Muscle of arm (tissue), 14 donors: ENCODE measurements at places on chromosomes 2 and 18. TPM values are rescaled to one million over a fixed set of nuclear protein-coding genes. Genes with fewer than 3 reads are reported as not detected.

DNA sequence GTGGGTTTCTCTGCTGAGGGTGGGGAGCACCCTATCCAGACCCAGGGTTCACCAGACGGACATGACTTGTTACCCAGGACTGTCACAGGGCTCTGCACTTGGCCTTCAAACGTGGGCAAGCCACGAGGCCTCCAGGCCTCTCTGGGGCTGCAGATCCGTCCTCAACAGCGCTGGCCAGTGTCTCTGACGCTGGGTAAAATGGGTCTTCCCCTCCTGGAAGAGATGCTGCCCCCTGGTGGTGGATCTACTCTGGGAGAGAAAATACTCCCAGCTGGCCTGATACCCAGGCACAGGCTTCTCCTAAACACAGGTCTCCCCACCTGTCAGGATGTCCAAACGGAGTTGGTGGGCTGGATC, 3.7 kb downstream of the GPR17 start:
- peak; percentile 67 for DNase-seq

The SCG2 gene
- 0.21 TPM for polyA plus RNA-seq

The SUCLG1 gene
- polyA plus RNA-seq: 80.2 TPM

DNA sequence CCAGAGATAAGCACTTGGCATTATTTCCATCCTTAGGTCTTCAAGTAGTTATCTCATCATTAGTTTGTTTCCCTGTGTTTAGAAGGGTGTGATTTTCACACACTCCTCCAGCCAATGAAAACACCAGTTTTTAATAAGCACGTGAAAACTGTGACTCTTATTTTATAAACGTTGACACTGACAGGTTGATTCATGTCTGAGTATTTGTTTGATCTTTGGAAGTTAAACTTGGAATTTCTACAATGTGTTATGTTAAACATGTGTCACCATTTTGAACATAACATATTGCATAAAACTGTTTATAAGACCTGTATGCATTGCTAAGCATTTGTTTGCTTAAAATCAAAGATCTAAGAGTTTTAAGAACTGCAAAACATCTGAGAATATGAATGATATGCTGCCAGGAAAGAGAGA, 27.6 kb downstream of the SLC40A1 start:
- no peak for DNase-seq

The ELOA2 gene
- polyA plus RNA-seq: not detected

GRCh38 chr18:55275039-55275901, 312.7 kb downstream of the TCF4 start:
- DNase-seq: no peak

DNA sequence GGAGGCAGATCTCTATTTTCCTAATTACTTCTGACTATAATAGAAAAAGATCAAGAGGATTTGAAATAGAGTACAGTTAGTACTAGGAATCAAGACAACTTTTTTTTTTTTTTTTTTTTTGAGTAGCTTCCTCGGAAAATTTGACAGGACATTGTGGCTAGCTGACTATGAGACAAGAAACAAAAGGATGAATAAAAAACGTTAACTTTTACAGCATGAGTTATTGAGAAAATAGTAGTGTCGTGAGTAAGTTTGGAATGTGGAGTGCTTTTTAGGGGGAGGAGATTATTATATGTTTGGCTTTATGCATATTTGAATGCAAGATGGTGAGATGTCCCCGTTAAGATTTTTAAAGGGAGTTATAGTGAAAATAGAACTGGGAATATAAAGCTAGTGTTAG, 27.7 kb upstream of the CPS1 start:
- DNase-seq: no peak

The TMEM247 gene
- not detected for polyA plus RNA-seq

DNA sequence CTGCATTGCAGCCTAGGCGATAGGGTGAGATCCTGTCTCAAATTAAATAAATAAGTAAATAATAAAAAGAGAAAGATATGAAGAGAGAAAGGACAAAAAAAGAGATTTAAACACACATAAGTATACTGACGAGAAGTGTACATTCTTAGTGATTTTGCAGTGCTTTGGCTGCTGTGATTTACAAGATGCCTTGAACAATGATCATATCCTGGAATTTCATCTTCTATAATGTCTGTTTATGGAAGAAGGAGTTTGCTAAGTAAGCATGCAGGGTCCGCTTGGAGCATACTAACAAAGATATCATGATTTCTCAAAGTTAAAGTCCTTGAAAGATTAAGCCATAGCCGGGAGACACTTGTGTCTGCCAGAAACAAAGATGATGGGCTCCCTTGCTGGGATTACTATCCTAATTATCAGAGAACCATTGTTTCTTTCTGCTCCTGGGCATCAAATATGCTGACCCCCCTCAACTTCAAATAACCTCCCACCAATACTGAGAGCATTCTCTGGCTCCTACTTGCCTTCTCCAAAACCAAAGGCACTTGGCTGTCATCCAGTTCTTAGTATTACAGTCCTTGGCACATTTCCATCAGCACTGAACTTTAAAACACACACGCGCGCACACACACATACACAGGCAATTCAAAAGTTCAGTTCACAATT, 47.5 kb upstream of the STAM2 start:
- DNase-seq: peak; percentile 82

DNA sequence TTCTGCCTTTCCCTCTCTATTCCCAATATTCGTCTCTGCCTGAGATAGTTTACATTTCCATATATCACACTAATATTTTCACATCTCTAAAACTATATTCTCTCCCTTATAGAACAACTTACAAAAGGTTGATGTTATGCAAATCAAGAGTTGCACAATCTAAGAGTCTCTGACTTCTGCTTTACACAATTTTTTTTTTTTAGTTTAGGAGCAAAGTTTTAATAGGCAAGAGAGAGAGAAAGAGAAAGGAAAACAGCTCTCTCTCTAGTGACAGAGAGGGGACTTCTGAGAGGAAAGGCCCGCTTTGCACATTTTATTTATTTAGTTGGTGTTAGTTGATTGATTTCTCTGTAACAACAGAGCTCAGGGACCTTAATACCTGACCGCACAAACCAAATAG, 380.2 kb downstream of the TXNL1 start:
- DNase-seq: no peak

The AQP4 gene
- polyA plus RNA-seq: 0.52 TPM

GRCh38 chr18:10370716-10371115, 83.7 kb upstream of the APCDD1 start:
- DNase-seq: no peak
